ENCODE measurements at places on chromosomes 12 and 14. TPM values are rescaled to one million over a fixed set of nuclear protein-coding genes. Genes with fewer than 3 reads are reported as not detected.

C12orf50 gene
- not detected for total RNA-seq

RD3L gene
- not detected for total RNA-seq

HOXC4 gene
- 1.3 TPM for total RNA-seq

CCDC196 gene
- total RNA-seq: not detected

CCDC184 gene
- 0.72 TPM for total RNA-seq

LRIG3 gene
- total RNA-seq: not detected

SERPINA1 gene
- 0.40 TPM for total RNA-seq

LRRK2 gene
- total RNA-seq: 0.31 TPM

GRCh38 chr12:105234197-105234596 lies 1.8 kb downstream of the APPL2 start:
- no peak for DNase-seq

- no peak for DNase-seq
Observed at GRCh38 chr14:99930420-99931274, 134.6 kb upstream of the EVL start.

DNA sequence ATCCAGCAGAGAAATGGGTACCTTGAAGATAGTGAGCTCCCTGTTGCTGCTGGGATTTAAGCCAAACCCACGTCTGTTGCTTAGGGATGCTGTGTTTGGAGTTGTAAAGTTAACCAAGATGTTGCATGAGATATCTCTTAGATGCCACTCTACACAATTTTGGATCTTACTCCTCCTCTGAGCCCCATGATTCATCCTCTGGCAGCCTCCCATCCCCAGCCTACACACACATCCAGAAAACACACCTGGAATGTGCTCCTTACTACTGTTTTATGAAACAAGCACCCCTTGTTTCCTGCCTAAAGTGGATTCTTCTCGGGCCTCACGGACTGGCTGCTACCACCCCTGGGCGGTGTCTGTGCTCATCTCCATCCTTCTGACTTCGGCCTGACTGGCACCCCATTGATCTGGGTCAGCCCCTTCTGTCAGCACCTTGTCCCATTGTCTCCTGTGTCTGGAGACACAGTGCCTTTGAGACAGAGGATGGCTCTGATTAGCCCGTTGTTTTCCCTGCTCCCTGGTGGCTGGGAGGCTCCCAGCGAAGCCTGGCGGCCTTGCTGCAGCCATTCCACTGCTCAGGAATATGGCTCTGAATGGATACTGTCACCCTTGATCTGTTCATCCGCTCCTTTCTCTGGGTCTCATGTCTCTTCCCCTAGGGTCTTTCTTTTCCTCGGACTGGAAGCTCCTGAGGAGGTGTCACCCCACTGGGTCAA lies 24.3 kb downstream of the TSPAN9 start:
- DNase-seq: no peak

DNA sequence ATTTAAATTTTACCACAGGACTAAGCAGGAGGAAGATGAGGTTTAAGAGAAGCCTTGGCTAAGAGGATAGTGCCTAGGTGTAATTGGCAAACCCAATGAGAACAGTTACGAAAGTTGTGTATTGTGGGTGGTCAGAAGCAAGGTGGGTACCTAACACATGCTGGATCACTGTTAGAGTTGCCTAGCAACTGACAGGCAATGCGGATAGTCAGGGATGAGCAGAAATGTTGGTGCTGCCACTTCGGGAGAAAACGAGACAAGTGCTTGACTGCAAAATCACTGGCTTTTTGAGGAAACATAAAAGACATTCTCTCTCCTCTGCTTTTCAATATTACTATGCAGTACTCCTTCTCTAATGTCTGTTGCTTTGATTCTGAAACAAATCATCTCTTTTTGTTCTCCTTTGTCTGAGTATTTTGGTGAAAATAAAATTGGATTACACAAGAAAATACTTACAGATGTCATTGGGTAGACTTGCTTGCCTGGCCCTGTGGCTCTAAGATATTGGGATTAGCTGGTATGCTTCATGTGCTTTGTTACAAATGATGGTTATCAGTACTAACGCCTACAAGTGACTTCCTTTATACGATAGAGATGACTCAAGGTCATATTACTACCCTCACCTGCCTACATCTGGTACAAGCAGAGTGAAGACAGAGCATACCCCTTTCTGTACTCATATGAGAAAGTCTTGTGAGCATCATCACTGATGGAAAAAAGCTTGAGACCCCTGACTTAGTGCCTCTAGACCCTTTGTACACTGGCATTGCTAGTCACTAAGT lies 48.0 kb downstream of the TDP1 start:
- DNase-seq: no peak

GRCh38 chr14:105199093-105199492 lies 18.0 kb upstream of the NUDT14 start:
- DNase-seq: no peak

DNA sequence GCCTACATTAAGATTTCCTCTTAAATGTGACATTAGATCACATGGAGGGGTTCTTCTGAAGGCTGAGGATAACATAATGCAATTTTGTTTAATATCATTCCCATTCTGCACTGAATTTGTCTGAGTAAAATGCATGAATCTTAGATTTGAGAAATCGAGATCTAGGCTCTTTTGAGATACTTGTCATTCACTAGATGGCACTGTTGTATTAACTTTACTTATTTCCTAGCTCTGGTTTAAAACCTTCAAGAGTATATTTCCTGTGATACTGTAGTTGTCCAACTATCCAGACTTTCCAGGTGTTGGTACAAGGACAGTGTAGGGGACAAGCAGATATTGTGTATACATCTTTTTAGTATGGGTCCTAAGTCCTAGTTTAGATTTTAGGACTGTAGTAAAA lies 91.7 kb upstream of the SEL1L start:
- DNase-seq: no peak

DNA sequence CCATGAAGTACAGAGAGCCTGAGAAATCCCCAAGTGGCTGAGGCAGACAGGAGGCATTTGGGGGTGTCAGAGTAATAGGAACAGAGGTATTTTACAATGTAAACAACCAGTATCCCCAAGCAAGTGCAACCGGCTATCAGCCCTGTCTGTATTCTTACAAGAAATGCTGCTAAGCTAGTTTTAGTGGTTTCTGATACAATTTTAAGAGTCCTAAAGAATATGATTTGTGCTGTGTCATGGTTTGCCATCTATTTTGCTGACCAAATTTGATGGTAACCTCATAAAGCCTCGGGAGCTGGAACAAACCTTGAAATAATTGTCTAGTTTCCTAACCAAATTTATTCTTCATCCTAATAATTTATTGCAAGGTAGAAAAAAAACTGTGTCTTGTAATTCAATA lies 46.7 kb upstream of the EGLN3 start:
- no peak for DNase-seq

GRCh38 chr14:72513965-72514659 lies 379.8 kb downstream of the DPF3 start:
- DNase-seq: no peak

All from CD8-positive, alpha-beta memory T cell (primary cell).